Right renal pelvis (tissue), 4 donors: ENCODE measurements at places on chromosomes 2 and 18. TPM values are rescaled to one million over a fixed set of nuclear protein-coding genes. Genes with fewer than 3 reads are reported as not detected.

PDE11A gene
- polyA plus RNA-seq, result 7.4 TPM

DSG1 gene
- polyA plus RNA-seq, result 0.11 TPM

GRCh38 chr2:73008766-73009135 lies 62.8 kb downstream of the SFXN5 start:
- no peak for DNase-seq

- DNase-seq, result no peak
These were observed 2.9 kb downstream of the DSG3 start for GRCh38 chr18:31450409-31450808.

GRCh38 chr2:229489016-229489415 lies 217.9 kb upstream of the PID1 start:
- no peak for DNase-seq

DNA sequence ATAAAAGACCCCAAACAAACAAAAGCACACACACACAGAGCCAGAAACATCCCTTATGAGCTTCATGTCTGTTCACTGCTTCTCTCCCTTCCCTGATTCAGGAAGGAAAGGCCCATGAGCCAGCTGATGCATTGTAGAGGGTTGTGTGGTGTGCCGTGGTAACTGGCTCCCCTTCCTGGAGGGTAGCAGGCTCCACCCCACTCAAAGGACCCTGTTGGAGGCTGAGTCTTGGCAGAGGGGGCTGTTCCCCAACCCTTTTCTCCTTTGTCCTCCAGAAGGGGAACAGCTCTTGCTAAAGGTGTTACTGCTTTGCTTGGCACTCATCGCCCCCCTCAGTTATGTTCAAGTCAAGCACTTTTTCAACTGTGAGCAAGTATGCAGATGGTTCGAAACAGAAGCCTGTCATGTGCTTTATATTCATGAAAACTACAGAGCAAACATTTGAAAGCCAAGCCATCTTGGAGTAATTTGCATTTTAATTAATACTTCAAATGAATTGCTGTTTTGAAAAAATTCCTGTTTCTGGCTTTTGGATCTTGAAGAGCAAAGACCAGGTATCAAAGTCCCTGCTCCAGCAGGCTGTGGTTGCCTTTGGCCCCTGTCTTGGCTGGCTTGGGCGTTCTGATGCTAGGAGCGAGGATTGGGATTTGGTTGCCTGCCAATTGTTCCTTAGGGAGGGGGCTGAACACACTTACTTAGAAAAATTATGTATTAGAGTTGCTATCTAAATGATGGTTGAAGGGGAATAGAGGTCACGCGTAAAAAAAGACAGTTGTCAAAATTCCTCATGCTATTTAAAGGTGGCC lies 267.8 kb downstream of the TSN start:
- no peak for DNase-seq

- no peak for DNase-seq
These were observed 23.0 kb downstream of the HEATR5B start for GRCh38 chr2:37061013-37061711.

DNA sequence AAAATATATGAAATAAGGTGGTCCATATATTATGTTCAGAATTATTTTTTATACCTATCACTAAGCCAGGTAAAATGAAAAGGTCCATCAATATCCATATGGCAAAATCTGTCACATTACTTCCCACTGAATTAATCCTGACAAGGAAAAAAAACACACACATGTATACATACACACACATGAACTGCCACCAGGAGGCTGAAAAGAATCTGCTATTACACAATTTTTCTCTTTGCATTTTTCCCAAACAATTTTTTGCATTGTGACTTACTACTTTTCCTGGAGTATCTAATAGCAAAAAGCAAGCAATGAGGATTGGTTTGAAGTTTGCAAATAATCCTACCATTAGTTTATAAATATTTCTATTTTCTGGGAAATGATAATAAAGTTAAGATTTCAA lies 128.2 kb upstream of the CD226 start:
- no peak for DNase-seq

- DNase-seq, result peak; percentile 54
These were observed at the start of gene ITGA6 for GRCh38 chr2:172427256-172427989. Gene ITGA6, plus strand, starts transcription at chr2:172427586.

DNA sequence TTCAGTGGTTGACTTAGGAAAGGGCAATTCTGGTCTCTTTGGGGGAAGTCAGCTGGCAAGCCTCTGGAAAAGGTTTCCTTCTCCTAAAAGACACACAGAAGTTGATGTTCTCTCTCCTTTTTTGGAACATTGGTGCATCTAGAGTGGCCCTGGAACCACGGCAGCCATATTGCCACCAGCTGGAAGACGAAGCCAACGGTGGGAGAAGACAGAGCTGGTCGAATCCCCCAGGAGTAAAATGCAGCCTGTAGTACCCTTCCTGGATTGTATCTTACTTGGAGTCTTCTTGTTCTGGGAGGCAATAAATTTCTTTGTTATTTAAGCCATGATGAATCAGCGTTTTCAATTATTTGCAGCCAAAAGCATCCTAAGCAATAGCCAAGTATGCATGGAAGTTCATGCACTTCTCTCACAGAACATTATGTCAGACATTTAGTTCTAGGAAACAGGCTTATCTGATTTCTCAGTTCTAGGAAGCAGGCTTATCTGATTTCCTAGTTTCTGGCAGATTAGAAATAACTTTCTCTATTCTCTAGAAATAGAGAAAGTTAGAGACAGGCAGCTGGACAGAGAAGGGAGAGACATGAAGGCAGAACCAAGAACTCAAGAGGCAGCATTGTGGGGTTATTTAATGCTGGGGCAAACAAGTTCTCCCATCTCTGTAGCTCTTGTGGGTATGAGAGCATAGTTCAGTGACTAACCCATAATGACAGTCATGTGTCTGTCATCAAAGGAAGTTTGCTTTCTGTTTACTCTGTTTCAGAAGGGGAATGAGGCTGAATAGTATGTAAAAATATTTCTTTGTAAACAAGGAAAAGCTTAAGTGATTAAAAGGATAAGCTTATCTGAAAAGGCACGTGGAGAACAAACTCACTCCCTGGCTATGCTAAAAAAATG lies 40.5 kb upstream of the NABP1 start:
- DNase-seq, result no peak
